ENCODE measurements at places on chromosomes 3 and 15.

- no peak for DNase-seq
These were observed 247.4 kb downstream of the GABRG3 start for GRCh38 chr15:27218426-27218825.

DNA sequence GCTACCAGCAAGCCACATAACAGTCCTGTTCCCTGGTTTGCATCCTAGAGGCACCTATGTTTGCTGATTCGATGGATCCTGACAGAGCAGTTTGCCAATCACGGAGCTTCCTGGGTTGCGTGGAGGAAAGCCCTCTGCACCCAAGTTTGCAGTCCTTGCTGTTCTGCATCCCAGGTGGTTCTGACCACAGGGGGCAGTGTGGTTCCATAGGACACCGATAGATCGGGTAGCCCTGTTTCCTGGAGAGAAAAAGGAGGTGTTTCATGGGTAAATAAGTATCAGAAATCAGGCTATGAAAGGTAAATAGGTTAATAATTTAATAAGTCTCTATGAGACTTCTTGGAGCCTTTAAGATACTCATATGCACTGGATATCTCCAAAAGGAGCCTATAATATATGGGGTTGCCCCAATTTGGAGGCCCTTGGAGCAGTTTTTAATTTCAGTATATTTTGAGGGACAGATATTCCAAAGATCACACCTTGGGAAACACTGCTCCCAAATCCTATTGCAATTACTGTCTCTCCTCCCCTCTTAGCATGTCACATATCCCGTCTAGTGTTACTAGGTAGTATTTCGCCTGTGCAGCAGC, 194.6 kb upstream of the TPM1 start:
- no peak for DNase-seq

DNA sequence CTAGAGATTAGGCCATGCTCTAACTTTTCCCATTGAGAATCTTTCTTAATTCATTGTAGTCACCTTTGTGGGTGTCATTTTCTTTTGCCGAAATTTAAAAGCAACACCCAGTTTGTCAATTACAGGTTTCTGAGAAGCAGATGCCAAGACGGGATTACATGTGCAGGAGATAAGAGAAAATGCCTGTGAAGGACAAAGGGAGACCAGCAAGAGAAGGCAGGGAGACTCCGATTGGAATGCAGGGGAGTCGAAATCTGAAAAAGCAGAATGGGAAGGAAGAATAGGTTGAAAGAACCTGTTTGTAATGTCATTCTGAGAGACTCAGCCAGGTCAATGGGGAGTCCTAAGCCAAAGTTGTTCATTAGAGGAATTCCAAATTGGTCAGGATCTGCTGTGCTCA, 3.6 kb upstream of the DPH6 start:
- no peak for DNase-seq

- no peak for DNase-seq
These were observed 139.0 kb downstream of the MCTP2 start for GRCh38 chr15:94370206-94370935.

DNA sequence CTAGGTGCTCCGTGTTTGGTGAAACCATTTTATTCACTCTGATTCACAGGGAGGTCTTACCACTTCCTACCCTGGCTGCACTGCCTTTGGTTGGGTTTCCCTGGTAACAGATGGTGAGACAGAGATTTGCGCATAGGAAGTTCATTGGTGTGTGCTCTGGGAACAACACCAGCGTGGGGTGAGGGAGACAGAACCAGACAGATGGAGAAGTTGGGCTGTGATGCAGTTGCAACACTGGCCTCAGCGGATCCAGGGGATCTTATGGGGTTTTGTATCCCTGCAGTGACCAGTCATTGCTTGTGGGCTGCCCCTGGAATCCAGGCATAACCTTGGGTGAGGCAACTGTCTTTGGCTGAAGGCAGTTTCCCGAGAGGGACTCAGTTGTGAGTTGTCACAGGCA, 12.5 kb upstream of the IL16 start:
- DNase-seq, result no peak

DNA sequence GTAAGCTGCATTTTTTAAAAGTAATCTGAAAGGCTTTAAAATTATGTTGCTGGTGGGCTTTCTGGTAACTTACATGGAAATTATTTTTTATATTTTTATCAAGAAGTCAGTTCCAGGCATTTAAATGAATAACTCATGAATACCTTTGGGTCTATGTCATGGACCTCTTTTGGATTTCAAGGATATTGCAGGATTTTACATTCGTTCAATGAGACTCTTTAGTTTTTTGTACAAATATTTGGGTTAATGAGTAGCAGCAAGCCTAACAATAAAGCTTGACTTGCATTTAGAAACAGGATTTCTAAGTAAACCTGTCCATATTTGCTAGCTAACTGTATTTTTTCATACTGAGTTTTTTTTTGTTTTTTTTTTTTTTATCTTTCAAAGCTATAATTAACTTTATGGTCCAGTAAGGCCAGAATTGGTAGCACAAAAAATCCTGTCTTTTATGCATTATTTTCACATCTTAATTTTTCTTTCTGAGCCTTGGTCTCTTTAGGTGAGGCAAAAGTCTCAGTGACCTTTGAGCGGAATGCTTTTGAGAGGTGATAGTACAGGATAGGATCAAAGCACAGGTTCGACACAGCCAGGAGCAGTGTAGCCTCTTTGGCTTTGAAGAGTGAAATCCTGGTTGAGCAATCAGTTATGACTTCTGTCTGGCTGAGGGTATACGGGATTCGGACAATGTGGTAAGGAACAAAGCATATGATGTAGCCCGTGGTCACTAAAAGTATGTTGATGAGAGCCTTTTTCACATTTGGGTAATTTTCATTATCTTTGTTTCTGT, 4.8 kb downstream of the GPR171 start:
- no peak for DNase-seq

Data from DMS153 (cell line).